ENCODE measurements at places on chromosomes 1 and 21. TPM values are rescaled to one million over a fixed set of nuclear protein-coding genes. Genes with fewer than 3 reads are reported as not detected.

GRCh38 chr1:220487297-220487820, 40.6 kb upstream of the MARK1 start:
- no peak for DNase-seq

- no peak for DNase-seq
These were observed 14.3 kb upstream of the KCNK1 start for GRCh38 chr1:233599542-233600073.

- DNase-seq: no peak
These were observed 80.0 kb downstream of the PIK3CD start for GRCh38 chr1:9731561-9731960.

GRCh38 chr1:20626524-20626923, 6.7 kb upstream of the PINK1 start:
- no peak for DNase-seq

- DNase-seq: no peak
These were observed 426.8 kb downstream of the ADGRL2 start for GRCh38 chr1:82227306-82228095.

GRCh38 chr1:221761354-221762002, 19.6 kb upstream of the DUSP10 start:
- no peak for DNase-seq

GRCh38 chr21:18411565-18411964, 8.0 kb upstream of the TMPRSS15 start:
- DNase-seq: no peak

DNA sequence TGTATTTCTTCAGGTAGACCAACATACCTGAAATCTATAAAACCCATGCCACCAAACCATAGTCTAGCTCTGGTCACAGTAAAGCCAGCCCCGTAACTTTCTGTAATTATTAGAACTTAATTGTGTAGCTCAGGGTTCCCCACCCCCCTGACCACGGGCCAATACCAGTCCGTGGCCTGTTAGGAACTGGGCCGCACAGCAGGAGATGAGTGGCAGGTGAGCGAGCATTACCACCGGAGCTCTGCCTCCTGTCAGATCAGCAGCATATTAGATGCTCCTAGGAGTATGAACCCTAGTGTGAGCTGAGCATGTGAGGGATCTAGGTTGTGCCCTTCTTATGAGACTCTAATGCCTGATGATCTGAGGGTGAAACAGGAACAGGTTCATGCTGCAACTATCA, 14.6 kb downstream of the TENT5C start:
- no peak for DNase-seq

GRCh38 chr1:79554688-79555087, 548.2 kb upstream of the ADGRL4 start:
- DNase-seq: no peak

GRCh38 chr1:211932231-211932932, 101.8 kb upstream of the LPGAT1 start:
- no peak for DNase-seq

GRCh38 chr1:207840380-207840779, 70.5 kb downstream of the CD34 start:
- DNase-seq: no peak

GRCh38 chr1:235160383-235160956, 580 bp downstream of the RBM34 start:
- no peak for DNase-seq

GRCh38 chr1:225453797-225454648, 26.2 kb upstream of the LBR start:
- peak; percentile 40 for DNase-seq

GRCh38 chr1:92486251-92487077, at the start of gene GFI1:
GFI1 (minus strand) TSS chr1:92486925; CDS start chr1:92483487, 3,438 bp downstream.
- peak; percentile 5 for DNase-seq

DNA sequence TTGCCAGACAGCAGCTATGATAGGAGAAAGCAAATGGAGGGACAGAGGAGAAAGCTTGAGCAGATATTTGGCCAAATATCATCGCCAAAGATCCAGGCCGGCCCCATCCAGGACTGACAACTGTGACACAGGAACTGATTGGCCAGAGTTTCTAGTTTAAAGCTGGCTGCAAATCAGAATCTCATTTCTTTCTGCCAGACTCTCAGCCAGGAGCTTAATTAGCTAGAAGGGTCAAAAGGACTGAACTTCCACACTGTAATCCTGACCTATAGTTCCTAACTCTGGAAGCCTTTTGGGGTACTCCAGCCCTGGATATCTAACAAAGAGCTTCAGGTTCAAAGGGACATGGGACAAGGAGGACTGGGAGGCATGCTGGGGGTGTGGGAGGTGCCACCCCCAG, 106.7 kb upstream of the GNG12 start:
- no peak for DNase-seq

DNA sequence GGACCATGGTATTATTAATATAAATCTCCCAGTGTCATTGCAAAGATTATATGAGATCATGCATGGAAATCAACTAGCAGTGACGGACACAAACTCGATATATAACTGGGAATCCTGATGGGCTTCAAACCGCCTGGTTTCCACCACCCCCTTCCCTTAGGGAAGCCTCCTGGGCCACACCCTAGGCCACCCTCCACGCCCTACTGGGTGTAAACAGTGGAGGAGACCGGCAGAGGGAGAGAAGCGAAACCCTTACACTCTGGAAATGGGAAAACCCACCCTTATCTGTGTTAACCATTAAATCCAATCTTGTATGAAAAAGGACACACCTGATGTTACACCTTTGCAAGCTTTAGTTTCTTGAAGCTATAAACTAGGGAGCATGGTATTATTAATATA, 595 bp upstream of the ZNHIT6 start:
- DNase-seq: no peak

DNA sequence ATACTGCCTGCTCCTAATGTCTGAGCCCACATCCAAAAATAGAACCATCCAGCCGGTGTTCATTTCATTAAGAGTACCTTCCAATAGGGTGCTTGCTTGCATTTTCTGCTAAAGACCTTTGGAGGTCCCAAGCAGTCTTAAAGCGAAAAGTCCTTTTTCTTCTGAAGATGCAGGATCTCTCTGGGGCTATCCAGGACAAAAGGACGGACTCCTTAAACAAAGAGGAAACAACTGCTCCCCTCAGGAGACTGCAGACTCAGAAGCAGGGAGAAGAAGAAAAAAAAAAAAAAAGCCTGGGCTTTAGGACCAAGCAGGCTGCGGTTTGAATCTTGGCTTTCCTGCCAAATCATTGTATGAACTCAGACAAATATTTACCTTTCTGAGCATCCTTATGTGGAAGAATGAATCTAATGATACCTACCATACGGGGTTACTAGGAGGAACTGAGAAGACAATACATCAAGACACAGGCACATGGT, 204.0 kb downstream of the PLPP3 start:
- no peak for DNase-seq

DNA sequence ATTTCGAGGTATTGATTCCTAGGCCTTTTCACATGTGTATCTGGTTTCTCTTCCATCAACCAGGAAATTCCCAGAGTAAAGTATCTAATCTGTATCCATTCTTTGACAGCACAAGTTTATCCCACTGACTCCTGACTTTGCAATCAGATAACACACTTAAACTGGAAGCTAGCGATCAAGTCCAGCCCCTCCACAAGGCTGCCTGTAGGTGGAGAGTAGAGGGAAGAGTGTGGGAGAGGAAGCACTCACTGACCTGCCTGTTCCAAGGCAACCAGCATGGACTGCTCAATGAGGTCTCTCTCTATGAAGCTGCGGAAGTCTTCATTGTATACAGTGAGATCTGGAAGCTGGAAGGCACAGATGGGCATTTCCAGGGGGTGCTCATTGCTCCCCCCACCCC, 30.4 kb upstream of the MTMR11 start:
- no peak for DNase-seq

Gene SLC5A9
- 0.39 TPM for total RNA-seq

Gene MYBPH
- not detected for total RNA-seq

Gene SPATA21
- total RNA-seq: not detected

Gene RER1
- total RNA-seq: 48.8 TPM

Gene BRDT
- 0.10 TPM for total RNA-seq

Gene ACOT11
- 8.8 TPM for total RNA-seq

Gene NUDT4B
- 2.8 TPM for total RNA-seq

Gene NOTCH2
- 104 TPM for total RNA-seq

Gene C1orf185
- not detected for total RNA-seq

Data from spinal cord (tissue), 10 donors.